ENCODE measurements at places on chromosomes 2 and 18.

- DNase-seq, result no peak
These were observed 327.7 kb downstream of the SUCLG1 start for GRCh38 chr2:84131278-84131830.

GRCh38 chr2:231525248-231526163 lies 4.7 kb downstream of the NMUR1 start:
- no peak for DNase-seq

DNA sequence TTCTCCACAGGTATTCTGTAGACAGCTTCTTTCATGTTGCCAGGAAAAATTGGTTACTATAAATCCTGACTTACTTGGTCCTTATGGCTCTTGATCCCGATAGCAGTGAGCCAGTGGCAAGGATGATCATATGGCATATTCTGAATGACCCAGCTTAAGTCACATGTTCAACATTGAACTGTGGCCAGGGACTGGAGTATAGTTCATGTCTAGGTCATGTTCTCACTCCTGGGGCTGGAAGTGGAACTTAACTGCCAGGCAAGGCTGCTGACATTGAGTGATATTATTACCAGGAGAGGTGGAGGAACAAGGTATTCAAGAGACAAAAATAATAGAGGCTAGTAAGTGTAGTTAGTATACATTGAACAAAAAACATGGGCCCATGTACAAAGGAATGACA lies 26.2 kb downstream of the R3HDM1 start:
- DNase-seq, result no peak

GRCh38 chr2:24418166-24418841 lies 58.0 kb upstream of the ITSN2 start:
- DNase-seq, result no peak

- DNase-seq, result no peak
These were observed 883.4 kb upstream of the CDH2 start for GRCh38 chr18:29060349-29060748.

DNA sequence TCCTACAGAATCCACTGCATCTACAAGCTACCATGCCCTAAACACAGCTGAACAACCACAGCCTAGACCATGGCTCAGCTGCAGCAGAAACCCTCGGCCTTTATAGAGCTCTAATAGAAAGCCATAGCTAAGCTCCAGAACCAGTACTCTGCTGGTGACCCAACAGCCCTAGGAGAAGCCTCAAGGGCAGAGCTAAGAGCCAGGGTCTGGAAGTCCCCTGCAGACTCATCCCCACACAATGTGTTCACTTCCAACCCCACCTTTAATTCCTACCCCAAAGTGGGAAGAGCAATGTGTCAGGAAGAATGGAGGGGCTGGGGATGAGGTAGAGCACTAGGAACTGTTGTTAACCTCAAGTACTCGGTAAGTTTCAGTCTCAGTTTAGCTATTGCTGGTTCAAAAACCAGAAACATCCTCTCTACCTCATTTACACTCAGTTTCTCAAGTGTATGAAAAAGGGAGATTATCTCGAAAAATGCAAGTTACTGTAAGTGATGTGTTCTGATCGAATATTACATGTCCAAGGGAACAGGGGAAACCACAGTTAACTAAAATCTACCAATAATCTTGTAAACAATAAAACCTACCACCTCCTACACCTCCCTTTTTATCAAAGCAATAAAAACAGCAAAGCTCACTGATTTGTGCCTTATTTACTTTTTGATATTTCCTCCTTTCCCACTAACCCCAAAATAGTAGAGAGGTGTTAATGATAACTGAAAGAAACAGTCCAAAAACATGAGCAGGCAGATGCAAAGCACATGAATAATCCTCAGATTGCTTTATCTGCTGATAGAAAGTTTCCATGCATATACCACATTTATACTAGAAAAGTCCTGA lies 36.2 kb downstream of the THADA start:
- DNase-seq, result no peak

DNA sequence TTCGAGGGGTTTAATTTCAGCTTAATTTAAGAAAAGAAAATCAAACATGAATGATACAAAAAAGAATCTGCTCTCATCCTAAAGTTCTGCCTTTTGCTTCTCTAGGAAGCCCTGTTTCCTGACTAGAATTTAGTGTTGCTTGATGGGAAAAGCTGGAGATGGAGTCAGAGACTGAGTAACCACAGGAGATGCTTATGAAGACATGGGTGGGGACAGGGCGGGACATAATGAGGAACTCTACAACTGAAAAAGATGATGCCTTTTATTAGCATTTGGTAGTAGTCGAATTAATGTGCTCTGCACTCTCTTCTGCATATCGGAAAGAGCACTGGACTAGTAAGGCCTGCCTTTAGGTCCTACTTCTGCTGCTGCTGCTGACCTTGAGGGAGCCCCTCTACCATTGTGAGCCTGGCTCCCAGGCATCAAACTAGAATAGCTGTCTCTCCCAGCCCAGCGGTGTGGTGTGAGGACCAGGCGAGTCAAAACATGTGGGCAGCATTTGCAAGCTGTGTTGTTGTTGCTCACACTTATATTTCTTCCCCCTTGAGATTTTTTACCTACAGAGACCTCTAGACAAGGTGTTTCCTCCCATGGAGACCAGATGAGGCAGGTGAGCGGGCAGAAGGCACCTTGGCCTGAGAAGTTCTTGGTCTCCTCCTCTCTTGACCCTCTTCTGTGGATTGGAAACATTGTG lies 61.5 kb downstream of the INPP4A start:
- no peak for DNase-seq

GRCh38 chr2:46645681-46646162 lies 166.4 kb downstream of the TMEM247 start:
- DNase-seq, result no peak

GRCh38 chr2:45681675-45682074 lies 30.2 kb downstream of the PRKCE start:
- DNase-seq, result no peak

- no peak for DNase-seq
These were observed at the start of gene ZNF804A for GRCh38 chr2:184598316-184599053. ZNF804A (plus strand) TSS chr2:184598529; CDS start chr2:184598960, 431 bp downstream.

DNA sequence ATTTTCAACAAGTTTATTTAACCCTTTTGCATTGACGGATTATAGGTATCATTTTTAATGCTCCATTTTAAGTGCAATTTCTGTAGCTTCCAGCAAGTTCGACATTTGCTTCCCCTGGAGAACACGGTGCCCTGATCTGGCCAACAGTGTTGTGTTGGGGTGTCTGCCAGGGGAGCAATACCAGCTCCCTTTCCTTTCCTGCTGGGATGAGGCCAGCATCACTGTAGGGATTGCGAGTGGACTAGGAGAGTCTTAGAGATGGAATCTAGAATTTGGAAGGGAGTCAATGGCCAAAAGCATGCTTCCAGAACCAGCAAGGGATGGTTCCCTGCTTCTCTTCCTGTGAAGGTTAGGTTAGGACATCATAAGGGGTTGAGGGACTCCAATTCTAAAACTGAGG lies 135.2 kb downstream of the RTN4 start:
- DNase-seq, result no peak
